ENCODE measurements at places on chromosomes 4 and X. TPM values are rescaled to one million over a fixed set of nuclear protein-coding genes. Genes with fewer than 3 reads are reported as not detected.

GIMD1 gene
- not detected for total RNA-seq

DNA sequence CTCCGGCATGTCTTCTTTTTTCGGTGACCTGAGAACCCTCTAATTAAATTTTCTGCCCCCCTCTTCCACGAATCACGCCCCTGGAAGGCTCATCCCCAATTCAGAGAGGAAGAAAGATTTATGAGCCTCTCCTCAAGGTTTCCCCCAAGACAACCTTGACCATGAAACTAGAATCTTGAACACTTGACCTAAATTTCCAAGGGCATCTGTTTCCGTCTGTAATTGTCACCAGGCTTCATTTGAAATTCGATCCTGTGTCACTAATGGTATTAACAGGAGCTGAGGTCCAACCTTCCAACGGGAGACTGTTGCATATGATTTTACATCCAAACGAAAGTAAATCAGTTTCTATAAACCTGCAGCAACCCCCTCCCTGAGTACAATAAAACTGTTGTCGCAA, 139.9 kb upstream of the ZIC3 start:
- H3K27ac ChIP-seq = no peak overlapping the region
- H3K36me3 ChIP-seq = no peaks in the 10 kb centered on the region
- DNase-seq = no peak
- peak overlapping the region; percentile 63 for H3K4me3 ChIP-seq

DNA sequence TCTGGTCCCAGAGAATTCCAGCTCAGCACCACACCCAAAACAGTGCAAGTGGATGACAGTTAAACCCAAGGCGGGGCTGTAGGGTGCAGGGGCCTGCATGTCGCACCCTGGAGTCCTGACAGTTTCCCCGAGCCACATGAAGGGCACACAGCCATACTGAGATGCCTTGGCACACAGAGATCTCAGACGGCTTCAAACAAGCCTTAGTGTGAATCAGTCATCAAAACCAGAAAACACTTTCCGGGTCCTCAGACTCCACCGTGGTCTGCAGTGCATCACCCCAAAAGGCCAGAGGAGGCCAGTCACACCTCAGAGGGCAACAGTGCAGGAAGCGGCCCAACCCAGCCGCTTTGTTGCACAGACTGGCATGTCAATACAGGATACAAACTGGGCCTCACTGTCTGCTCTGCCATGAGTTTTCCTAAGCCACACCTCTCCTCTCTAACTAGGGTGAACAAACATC, 64.6 kb upstream of the ENPP6 start:
- H3K4me3 ChIP-seq = no peak overlapping the region
- no peaks in the 10 kb centered on the region for H3K27me3 ChIP-seq
- no peaks in the 10 kb centered on the region for H3K4me1 ChIP-seq
- H3K36me3 ChIP-seq = peaks cover 6% of the 10 kb centered on the region
- H3K27ac ChIP-seq = no peak overlapping the region

- DNase-seq = no peak
- H3K27ac ChIP-seq = no peak overlapping the region
- no peak overlapping the region for H3K4me3 ChIP-seq
- H3K27me3 ChIP-seq = no peaks in the 10 kb centered on the region
- H3K4me1 ChIP-seq = peaks cover 3% of the 10 kb centered on the region
Measured at GRCh38 chr4:14874990-14875389, 127.3 kb upstream of the CPEB2 start.

DNA sequence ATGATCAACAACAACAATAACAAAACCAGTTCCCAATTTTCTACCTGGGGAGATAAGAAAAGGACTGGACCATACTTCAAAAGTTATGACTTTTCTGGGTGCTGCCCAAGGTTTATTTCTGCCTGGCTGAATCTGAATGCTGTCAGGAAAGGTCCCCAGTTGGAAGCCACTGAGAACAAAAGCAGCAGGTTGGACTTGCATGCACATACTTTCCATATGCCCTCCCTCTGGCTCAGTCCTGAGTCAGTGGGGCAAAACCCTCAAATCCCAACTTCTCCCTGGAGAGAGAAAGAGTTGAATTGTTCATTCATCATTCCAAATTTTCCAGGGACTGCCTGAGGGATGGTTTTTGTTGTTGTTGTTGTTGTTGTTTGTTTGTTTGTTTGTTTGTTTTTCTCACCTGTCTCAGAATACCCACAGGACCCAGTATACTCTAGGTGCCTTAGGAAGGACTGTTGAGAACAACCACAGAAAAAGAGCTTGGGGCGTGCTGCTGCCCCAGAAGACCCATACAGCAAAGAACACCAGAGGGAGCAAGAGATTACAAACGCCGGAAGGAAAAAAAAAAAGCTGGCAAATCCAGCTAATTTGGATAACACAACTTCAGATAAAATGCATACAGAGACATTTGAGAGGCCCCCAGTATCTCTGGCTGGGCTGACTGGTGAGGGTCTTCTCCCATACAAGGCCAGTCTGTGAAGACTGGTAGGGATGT, 138.9 kb upstream of the INPP4B start:
- no peak overlapping the region for H3K27ac ChIP-seq
- peak; percentile 60 for DNase-seq
- no peaks in the 10 kb centered on the region for H3K27me3 ChIP-seq
- H3K4me3 ChIP-seq = no peak overlapping the region

GRCh38 chr4:159298502-159298901, 195.6 kb downstream of the RAPGEF2 start:
- DNase-seq = no peak
- H3K27ac ChIP-seq = no peak overlapping the region
- H3K27me3 ChIP-seq = no peaks in the 10 kb centered on the region
- no peaks in the 10 kb centered on the region for H3K4me1 ChIP-seq
- H3K4me3 ChIP-seq = no peak overlapping the region
- H3K36me3 ChIP-seq = no peaks in the 10 kb centered on the region

DNA sequence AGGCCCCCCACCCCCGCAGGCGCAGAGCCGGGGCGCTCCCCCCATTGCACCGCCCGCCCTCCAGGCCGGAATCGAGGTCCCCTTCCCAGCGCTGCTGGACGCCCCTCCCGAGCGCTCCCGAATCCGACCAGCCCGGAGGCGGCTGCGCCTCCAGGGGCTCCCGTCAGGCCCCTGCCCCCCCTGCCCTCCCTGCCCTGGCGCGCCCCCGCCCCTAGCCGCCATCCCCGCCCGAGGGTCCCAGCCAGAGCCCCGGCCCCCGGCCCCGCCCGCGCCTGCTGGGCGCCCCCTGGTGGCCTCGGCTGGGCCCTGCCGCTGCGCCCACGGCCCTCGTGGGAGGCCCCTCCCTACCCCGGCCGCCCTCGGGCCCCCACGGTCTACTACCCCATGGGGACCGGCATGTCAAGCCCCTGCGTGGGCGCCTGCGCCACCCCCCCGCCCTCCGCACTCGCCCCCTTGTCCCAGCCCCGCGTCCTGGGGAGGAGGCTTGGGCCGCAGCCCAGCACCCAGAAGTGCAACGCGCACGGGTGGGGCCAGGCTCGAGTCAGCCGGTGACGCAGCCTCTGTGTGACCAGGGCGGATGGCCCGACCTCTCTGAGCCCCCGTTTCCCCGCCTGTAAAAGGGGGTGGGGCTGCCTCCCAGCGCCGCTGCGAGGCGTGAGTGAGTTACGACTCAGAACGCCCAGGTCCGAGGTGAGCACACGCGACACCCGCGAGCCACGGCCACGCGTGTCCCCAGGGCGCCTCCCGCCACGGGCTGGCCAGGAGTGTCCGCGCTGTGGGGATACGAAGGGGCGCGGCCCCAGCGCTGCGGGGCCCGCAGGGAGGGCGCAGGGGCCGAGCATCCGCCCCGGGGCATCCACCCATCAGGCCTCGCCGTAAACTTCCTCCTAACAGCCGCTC, 104.9 kb downstream of the FAM53A start:
- no peaks in the 10 kb centered on the region for H3K36me3 ChIP-seq
- H3K4me3 ChIP-seq = peak overlapping the region; percentile 59
- H3K27ac ChIP-seq = no peak overlapping the region
- no peaks in the 10 kb centered on the region for H3K4me1 ChIP-seq
- DNase-seq = peak; percentile 79

DNA sequence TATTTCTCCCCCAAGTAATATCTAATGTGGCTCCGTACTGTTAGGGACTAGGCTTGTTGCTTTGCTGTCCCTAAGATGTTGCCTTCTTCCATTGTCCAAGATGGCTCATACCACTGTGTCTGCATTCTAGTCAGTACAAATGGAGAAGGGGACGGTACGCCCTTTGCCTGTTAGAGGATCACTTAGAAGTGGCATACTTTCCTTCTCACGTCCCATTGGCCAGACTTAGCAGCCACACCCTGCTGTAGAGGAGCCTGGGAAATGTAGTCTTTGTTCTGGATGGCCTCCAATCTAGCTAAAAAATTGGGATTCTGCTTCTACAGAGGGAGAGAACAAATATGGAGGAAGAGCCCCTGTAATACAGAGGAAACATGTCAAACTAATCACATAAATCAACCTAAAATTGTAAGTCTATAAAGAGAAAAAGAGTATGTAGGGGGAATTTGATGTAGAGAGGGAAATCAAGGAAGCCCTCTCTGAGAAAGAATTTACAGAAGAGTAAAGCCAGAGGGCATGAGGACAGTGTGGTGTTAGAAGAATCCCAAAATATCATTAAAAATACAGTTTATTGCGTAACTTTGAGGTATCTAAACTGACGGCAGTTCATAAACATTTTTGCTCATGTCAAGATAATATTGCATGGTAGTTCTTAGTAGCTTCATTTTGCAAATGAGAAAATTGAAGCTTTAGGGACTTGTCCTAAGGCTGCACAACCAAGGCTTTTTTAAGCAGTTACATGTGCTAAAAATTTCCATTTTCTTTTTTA, 15.1 kb downstream of the PRIMPOL start:
- peaks cover 10% of the 10 kb centered on the region for H3K36me3 ChIP-seq
- DNase-seq = peak; percentile 55
- no peak overlapping the region for H3K27ac ChIP-seq
- H3K4me1 ChIP-seq = no peaks in the 10 kb centered on the region
- H3K4me3 ChIP-seq = no peak overlapping the region

- no peak overlapping the region for H3K27ac ChIP-seq
- DNase-seq = no peak
- no peaks in the 10 kb centered on the region for H3K27me3 ChIP-seq
- peaks cover 8% of the 10 kb centered on the region for H3K36me3 ChIP-seq
Measured at GRCh38 chrX:57647020-57647419, 33.0 kb downstream of the NLRP2B start.

DNA sequence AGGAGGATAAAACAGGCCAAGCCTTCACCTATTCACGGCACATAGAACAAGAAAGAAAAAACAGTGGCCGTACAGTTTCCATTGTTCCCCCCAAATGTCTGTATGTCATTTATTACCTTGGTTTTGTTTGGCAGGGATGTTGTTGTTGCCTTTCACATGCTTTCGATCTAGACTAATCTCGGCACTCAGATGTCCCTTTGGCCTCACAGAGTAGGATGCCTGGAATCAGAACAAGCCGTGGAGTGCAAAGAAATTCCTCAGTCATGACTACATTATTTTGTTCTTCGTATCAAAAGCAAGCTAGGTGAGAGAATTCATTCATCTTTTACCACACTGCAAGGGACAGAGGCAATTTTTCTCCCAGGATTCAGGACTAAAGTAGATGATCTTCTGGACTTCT, 106.9 kb downstream of the SMIM20 start:
- H3K36me3 ChIP-seq = no peaks in the 10 kb centered on the region
- DNase-seq = no peak
- H3K4me3 ChIP-seq = no peak overlapping the region
- no peaks in the 10 kb centered on the region for H3K27me3 ChIP-seq

DNA sequence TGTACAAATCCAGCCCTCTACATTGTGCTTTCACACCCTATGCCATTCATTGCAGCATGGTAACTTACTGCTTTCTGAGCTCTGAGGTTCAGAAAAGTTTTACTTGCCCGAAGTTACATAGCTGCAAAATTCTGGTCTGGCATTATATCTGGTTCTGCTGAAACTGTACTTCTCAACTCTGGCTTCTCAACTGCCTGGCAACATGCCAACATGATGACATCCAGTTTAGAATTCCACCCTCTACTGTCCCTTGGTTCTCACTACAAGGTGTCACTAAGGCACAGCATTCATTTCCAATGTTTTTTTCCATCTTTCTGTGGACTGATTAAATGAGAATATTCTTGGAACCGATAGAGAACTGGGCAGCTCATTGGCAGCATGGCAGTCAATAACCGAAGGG, 242.9 kb upstream of the PRPS2 start:
- H3K36me3 ChIP-seq = no peaks in the 10 kb centered on the region
- no peaks in the 10 kb centered on the region for H3K27me3 ChIP-seq
- H3K4me3 ChIP-seq = no peak overlapping the region
- no peaks in the 10 kb centered on the region for H3K4me1 ChIP-seq
- no peak overlapping the region for H3K27ac ChIP-seq
- no peak for DNase-seq

- no peak overlapping the region for H3K4me3 ChIP-seq
- H3K27ac ChIP-seq = no peak overlapping the region
- no peaks in the 10 kb centered on the region for H3K4me1 ChIP-seq
- no peaks in the 10 kb centered on the region for H3K27me3 ChIP-seq
Measured at GRCh38 chr4:98739751-98740150, 81.3 kb upstream of the TSPAN5 start.

- H3K4me1 ChIP-seq = peaks cover 4% of the 10 kb centered on the region
- no peaks in the 10 kb centered on the region for H3K36me3 ChIP-seq
- H3K27ac ChIP-seq = no peak overlapping the region
- no peaks in the 10 kb centered on the region for H3K27me3 ChIP-seq
- H3K4me3 ChIP-seq = no peak overlapping the region
- DNase-seq = no peak
Measured at GRCh38 chr4:144174401-144175067, 34.0 kb upstream of the GYPA start.

Measured in H9 (cell line).